CD8-positive, alpha-beta memory T cell (primary cell): ENCODE measurements at places on chromosomes 13 and 19. TPM values are rescaled to one million over a fixed set of nuclear protein-coding genes. Genes with fewer than 3 reads are reported as not detected.

The CYP2A6 gene
- not detected for polyA plus RNA-seq

The ZFR2 gene
- 4.8 TPM for polyA plus RNA-seq

The ZNF724 gene
- 0.85 TPM for polyA plus RNA-seq

The CGB8 gene
- polyA plus RNA-seq: not detected

The NCR1 gene
- polyA plus RNA-seq: 2.8 TPM

The OSCAR gene
- 0.17 TPM for polyA plus RNA-seq

The MLLT1 gene
- 2.5 TPM for polyA plus RNA-seq

The LSM14A gene
- polyA plus RNA-seq: 167 TPM

The ADAMTSL5 gene
- 1.0 TPM for polyA plus RNA-seq

The ZIM2 gene
- polyA plus RNA-seq: not detected

The IGFL3 gene
- polyA plus RNA-seq: not detected

The KASH5 gene
- not detected for polyA plus RNA-seq

The F7 gene
- polyA plus RNA-seq: 0.14 TPM

The TYROBP gene
- 96.2 TPM for polyA plus RNA-seq

The RXFP2 gene
- not detected for polyA plus RNA-seq

The ELAVL3 gene
- not detected for polyA plus RNA-seq

The SERTM1 gene
- not detected for polyA plus RNA-seq

The KIR2DL1 gene
- 3.1 TPM for polyA plus RNA-seq

The MEIOSIN gene
- not detected for polyA plus RNA-seq

The LRRC4B gene
- not detected for polyA plus RNA-seq

The PGLYRP1 gene
- polyA plus RNA-seq: not detected

The GRAMD1A gene
- 51.4 TPM for polyA plus RNA-seq

The HAUS5 gene
- polyA plus RNA-seq: 6.7 TPM

The A1BG gene
- polyA plus RNA-seq: 70.8 TPM

The NECTIN2 gene
- 0.47 TPM for polyA plus RNA-seq

The AXL gene
- 0.43 TPM for polyA plus RNA-seq

The MAMSTR gene
- 0.40 TPM for polyA plus RNA-seq

The KLK11 gene
- not detected for polyA plus RNA-seq

The ZNF565 gene
- 6.4 TPM for polyA plus RNA-seq

The ZNF846 gene
- 7.5 TPM for polyA plus RNA-seq
